ENCODE measurements at places on chromosomes 2 and 18. TPM values are rescaled to one million over a fixed set of nuclear protein-coding genes. Genes with fewer than 3 reads are reported as not detected.

Gene ST8SIA3
- total RNA-seq = not detected

DNA sequence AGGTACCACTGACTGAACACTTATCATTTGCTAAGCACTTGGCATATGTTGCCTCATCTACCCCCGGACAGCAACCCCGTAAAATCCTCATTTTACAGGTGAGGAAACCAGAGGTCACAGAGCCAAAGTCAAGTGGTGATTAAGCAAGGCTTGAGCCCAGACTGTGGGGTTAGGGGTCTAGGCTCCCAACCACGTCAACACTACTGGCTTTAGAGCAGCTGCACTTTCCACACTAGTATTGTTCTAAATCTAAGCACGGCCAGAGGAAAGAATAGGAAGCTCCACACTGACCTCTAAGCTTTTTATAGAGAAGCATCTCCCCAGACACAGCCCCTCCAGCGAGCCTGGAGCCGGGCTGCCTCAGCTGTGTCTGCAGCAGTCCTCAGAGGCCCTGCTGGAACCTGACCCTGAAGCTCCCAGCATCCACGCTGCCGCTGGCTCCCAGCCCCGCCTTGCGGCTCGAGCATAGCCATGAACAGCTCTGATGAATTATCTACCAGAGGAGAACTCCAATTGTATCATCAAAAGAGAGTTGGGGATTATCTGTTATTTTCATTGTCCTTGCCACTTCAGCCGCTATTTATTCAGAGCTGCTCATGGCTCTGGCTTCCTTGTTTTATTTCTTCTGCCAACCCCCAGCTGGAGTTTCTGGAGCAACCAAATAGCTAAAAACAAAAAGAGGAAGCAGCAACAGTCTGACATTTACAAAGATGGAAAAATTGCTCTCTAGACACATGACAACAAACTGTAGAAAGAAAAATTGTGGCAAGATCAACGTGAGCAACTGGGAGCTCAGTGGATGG lies 62.2 kb upstream of the RTN4 start:
- no peaks in the 10 kb centered on the region for H3K27me3 ChIP-seq
- no peak for DNase-seq
- peak overlapping the region; percentile 90 for H3K27ac ChIP-seq
- no peaks in the 10 kb centered on the region for H3K36me3 ChIP-seq

Gene GCG
- total RNA-seq = 0.31 TPM

Gene KCNS3
- total RNA-seq = 1.7 TPM

- H3K36me3 ChIP-seq = no peaks in the 10 kb centered on the region
- H3K27ac ChIP-seq = no peak overlapping the region
- no peaks in the 10 kb centered on the region for H3K27me3 ChIP-seq
- no peak overlapping the region for H3K4me3 ChIP-seq
- H3K4me1 ChIP-seq = no peaks in the 10 kb centered on the region
Measured at GRCh38 chr2:214529514-214529913, 118.7 kb downstream of the VWC2L start.

Gene DNAH7
- 0.98 TPM for total RNA-seq

- H3K27me3 ChIP-seq = no peaks in the 10 kb centered on the region
- H3K27ac ChIP-seq = no peak overlapping the region
- no peak for DNase-seq
- H3K4me3 ChIP-seq = no peak overlapping the region
Measured at GRCh38 chr2:238483656-238484055, 56.9 kb downstream of the ASB1 start.

Gene ASB18
- total RNA-seq = not detected

DNA sequence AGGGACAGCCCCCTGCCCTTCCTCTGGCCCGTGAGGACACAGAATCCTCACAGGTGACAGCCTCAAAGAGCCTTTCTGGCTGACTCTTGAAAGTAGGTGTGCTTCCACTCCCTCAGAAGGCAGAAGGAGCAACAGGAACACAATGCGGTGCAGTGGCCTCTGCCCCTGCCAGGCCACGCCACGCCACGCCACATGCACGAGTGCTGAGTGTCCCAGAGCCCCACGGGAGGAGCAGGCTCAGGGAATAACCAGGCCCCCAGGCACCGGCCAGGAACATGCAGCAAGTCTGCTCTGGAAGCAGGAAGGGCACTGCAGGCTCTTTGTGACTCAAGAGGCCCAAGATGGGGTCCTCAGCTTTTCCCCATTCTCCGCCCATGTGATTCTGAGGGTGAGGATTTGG lies 18.1 kb upstream of the CCDC74B start:
- no peak overlapping the region for H3K4me3 ChIP-seq
- no peaks in the 10 kb centered on the region for H3K27me3 ChIP-seq
- no peaks in the 10 kb centered on the region for H3K4me1 ChIP-seq
- no peak for DNase-seq

- H3K4me1 ChIP-seq = peaks cover 3% of the 10 kb centered on the region
- H3K4me3 ChIP-seq = no peak overlapping the region
- H3K27ac ChIP-seq = peak overlapping the region; percentile 48
- no peaks in the 10 kb centered on the region for H3K27me3 ChIP-seq
- H3K36me3 ChIP-seq = no peaks in the 10 kb centered on the region
Measured at GRCh38 chr2:69704446-69704845, 37.5 kb upstream of the ANXA4 start.

Gene COLEC11
- 0.31 TPM for total RNA-seq

Gene INHA
- 1.2 TPM for total RNA-seq

DNA sequence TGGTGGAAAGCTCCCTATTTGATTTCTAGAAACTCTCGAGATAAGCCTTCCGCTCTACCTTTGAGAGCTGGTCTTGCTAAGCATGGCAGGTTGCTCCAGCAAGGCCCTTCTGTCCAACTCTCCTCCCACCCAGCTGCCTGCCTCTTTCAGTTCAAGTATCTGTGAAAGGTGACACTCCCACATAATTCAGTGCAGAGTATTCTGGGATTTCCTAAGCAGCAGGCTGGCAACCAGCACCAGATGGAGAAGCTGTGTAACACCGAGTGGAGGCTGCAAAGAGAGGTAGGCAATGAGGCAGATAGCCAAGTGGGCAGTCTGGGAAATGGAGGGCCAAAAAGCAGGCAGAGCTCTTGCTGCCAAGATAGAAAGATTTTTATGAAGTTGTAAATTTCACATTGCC lies 88.4 kb upstream of the CAVIN2 start:
- DNase-seq = no peak
- H3K36me3 ChIP-seq = no peaks in the 10 kb centered on the region
- no peaks in the 10 kb centered on the region for H3K4me1 ChIP-seq
- no peak overlapping the region for H3K4me3 ChIP-seq
